ENCODE measurements at places on chromosomes 1 and 21.

DNA sequence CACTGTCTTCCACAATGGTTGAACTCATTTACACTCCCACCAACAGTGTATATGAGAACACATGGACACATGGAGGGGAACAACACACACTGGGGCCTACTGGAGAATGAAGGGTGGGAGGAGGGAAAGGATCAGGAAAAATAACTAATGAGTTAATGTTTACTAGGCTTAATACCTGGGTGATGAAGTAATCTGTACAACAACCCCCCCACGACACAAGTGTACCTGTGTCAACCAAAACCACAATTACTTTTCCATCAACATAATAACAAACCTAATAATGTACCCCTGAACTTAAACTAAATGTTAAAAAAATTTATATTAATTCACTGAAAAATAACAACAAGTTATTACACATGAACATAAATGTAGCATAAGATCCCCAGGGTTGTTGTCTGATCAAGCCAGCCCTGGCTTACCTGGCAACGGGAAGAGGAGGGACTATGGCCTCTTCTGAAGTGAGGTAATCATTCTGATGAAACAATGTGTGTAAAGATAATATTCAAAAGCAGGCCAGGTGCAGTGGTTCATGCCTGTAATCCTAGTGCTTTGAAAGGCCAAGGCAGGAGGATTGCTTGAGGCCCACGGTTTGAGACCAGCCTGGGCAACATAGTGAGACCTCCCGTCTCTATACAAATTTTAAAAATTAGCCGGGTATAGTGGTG lies 40.8 kb upstream of the HEATR1 start:
- DNase-seq: no peak

DNA sequence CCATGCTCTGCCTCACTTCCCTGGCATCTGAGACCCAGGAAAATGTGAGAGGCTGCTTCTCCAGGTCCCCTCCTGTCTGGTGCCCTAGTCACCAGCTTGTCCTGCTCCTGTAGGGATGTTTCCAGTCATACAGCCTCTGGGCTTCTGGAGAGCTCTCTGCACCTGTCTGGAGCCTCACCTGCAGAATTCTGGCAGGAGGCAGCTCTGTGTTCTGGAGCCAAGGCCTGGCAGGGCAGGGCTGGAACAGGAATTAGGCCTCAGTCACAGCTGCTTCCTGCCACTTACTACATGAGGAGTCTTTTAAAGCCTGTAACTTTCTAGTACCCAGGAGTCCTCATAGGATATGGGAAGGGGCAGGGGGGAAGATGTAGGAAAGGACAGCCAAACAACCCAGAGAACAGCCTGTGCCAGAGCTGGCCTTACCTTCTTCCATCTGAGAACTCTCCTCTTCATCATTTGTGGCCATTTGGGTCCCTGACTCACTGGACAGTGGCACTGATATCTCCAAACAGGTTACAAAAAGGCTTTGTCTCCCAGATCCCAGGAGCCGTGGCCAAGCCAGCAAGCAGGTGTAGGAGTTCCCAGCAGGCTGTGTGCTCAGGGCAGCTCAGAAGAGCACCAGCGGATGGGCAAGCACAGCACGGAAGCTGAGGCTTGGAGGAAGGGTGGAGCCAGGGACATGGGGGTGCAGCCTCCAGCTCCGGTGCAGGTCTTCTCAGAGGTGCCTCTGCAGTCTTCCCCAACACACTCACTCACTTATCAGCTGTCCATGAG lies 31.4 kb upstream of the ARTN start:
- DNase-seq: no peak

- DNase-seq: no peak
Observed at GRCh38 chr1:96782856-96783255, 61.3 kb downstream of the PTBP2 start.

DNA sequence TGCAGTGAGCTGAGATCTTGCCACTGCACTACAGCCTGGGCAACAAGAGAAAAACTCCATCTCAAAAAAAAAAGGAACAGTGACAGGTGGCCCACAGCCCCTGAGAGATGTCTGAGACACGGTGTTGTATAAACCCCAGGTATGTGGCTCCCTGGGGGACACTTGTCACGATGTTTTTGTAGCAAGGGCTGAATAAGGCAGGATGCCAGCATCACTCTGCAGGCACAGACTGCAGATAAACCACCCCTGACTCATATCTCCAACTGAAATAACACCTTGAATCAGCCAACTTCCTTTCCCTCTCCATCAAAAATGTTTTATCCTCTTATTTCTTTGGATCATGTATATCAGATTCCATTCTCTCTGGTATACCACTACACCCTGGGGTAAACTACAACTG lies 52.5 kb downstream of the NMNAT2 start:
- no peak for DNase-seq

DNA sequence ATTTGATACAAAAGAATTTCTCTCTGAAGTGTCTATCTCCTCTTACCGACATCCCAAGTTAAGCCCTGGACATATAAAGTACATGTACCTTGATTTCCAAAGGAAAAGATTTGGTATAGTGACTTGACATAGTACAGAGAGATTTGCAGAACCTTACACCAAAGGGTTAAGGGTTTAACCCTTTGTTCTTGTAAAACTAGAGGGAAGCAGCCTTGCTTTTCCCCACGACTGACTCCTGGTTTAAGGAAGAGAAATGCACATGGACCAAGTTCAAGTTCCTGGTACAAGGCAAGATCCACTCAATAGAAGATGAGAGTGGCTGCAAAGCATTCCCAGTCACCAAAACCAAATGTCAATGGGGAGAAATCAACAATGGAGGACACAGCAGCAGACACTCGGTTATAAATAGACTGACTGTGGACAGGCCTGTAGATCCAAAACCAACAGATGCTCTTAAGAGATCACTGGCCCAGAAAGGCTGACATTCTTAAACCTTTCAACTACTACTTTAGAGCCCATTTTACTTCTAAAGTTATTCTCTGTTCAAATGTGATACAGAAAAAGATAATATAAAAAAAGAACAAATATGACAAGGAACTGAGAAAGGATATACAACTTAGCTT lies 69.4 kb downstream of the PUM1 start:
- DNase-seq: no peak

GRCh38 chr1:200704986-200705500 lies 33.6 kb upstream of the CAMSAP2 start:
- no peak for DNase-seq

DNA sequence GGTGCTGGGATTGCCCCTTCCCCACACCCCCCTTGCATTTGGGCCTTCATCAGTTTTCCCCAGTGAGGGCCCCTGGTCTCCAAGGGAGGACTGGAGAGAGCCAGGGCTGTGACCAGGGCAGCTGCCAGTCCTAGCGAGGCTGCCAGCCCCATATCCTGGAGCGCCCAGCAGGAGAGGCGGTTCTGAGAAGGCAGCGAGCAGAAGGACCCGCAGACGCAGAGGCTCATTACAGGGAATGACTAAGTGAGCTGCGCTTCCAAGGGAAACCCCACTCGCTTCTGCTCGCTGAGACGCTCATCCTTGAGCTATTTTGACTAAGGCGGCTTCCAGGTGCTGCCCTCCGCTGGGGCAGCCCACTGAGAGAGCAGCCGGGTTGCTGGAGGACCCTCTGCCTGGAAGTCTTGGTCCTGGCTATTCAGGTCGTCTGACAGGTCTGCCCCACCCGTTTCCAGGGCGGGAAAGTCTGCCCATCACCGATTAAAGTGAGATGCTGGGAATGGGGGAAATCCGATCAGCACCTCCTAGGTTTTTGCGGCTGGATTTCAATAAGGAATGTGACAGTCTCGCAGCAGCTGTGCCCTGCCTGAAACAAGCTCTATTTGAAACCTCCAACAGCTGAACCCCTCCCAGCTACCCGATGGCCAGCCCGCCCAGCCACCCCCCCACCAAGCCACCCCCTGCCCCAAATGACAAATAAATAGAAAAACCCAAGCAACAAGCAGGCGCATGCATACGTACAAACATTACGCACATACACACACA lies 2.8 kb downstream of the KCNN3 start:
- DNase-seq: no peak

DNA sequence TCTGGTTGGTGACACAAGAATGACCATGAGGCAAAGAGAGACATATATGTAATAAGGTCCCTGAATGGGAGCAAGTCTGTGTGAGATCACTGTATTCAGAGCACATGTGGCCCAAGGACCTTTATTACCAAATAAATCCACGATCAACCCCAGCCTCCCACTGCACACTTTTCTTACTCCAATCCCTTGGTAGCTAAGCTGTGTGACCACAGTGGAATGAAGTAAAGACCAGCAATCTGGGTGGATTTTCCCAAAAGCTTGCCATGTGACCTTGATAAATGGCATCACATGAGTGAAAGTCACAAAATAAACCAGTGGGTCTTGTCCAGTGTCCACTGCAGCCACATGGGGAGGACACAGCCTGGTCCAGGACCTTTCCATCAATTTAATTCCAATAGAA lies 36.7 kb upstream of the TLR5 start:
- DNase-seq: no peak

GRCh38 chr1:12464045-12464461 lies 154.0 kb downstream of the DHRS3 start:
- no peak for DNase-seq

DNA sequence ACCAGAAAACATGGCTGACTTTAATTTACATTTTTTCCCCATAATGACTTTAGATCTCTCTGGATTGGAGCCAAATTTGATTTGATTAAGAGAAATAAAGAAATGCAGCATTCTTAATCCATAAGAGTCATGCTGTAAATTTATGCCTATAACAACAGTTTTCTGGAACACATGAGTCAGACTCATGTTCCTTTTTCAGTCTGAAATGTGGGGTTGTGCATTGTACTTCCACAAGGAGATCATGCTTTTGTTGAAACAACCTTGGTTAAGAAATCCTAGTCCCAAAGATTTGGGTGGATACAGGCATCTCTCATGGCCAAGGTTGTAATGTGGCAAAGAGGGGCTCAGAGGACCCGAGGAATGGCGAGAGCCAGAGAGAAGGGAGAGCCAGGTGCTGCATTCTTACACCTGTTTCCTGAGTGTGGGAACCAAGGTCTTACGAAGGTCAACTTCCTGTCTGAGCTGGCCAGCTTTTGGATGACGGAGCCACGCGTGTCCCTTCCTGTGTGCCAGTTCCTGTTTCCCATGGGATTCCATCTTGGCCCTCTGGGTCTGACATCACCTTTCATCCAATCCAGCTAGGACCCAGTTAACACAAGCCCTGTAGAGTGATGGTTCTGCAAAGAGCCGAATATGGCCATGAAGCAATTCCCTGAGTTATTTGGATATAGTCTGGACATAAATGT lies 23.1 kb downstream of the CLDN14 start:
- DNase-seq: no peak

DNA sequence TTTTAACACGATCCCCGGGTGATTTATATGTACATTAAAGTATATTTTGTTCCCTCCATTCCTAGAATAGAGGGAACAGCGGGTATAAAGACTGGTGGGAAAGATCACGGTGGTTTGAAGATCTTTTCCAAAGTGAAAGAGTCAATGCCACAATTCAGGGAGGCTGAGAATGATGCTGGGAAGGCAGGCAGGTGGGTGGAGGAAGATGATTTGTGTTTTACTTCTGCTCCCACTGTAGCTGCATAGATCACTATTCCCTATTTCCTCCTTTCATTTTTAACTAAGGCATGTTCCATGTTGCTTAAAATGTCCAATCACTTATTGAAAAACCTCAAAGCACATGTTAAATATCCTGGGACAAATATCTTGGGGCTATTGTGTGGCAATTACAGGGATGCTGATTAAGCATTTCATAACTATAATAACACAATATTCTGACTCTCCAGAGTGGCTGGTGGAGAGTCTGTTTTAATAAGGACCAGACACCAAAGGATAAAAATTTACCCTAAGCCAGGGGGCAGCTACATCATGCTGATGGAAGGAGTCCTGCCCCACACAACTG lies 8.4 kb upstream of the LYST start:
- DNase-seq: no peak

DNA sequence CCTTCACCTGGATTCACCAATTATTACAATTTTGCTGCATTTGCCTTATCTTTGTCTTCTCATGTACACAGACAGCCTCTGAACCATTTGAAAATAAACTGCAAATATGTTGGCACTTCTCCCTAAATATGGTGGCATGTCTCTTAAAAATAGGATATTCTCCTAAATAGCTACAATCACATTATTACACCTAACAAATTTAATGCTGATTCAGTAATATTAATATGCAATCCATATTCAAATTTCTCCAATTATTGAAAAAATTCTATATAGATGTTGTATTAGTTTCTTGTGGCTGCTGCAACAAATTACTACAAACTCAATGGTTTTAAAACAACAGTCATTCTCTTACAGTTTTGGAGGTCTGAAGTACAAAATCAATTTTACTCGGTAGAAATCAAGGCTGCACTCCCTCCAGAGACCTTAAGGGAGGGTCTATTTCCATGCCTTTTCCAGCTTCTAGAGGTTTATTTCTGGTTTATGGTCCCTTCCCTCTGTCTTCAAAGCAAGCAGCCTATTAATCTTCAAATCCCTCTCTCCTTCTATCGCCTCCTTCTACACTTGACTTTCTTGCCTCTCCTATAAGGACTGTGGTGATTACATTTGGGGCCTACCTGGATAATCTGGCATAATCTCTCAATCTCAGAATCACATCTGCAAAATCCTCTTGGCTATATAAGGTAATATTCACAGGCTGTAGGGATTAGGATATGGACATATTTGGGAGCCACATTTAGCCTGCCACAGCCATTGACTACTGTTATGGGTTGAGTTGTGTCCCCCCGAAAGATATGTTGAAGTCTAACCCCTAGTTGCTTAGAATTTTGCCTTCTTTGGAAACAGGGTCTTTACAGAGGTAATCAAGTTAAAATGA lies 52.5 kb upstream of the BOLA1 start:
- no peak for DNase-seq

GRCh38 chr21:18155508-18156193 lies 89.0 kb upstream of the CHODL start:
- DNase-seq: no peak

DNA sequence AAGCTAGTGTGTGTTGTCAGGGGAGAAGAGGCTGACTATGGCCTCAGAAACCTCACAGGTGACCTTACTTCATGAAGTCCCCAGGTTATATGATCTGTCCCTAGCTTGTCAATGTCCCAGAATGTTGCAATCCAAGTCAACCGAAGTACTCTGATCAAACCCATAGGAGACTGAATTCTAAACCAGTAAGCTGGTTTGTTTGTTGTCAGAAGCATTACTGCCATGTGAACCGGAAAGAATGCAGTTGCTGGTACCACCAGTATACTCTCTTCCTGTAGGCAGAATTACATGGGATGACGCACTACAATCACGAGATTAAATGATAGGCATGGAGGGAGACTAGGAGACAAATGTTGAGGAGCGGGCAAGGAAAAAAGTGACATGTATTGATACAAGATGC lies 26.1 kb upstream of the MAN1A2 start:
- DNase-seq: no peak

DNA sequence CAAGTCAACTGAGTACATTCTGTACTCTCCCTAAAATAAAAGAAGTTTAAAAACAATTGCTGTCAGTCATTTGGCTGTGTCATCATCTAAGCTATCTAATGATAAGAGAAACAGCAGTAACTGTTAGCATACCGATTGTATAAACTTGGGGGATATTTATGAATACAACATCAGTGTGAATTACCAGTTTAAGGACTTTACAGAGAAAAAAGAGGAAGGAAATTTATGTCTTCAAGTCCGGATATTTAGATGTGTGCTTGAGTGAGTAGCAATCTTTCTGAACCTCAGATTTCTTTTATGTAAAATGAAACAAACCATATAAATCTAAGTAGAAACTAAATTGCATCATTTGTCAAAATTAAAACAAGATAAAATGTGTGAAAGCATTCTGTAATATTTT lies 1557.0 kb downstream of the MRPL39 start:
- no peak for DNase-seq

GRCh38 chr1:36805979-36806640 lies 228.2 kb downstream of the GRIK3 start:
- no peak for DNase-seq
